ENCODE measurements at places on chromosomes 2 and 18. TPM values are rescaled to one million over a fixed set of nuclear protein-coding genes. Genes with fewer than 3 reads are reported as not detected.
A peak's percentile ranks its signal among the peaks of the same experiment; 100 is the strongest.

GRCh38 chr2:3728104-3729054 is 25.0 kb downstream of the DCDC2C start:
- DNase-seq = no peak

NGEF gene
- total RNA-seq = 0.62 TPM

DNA sequence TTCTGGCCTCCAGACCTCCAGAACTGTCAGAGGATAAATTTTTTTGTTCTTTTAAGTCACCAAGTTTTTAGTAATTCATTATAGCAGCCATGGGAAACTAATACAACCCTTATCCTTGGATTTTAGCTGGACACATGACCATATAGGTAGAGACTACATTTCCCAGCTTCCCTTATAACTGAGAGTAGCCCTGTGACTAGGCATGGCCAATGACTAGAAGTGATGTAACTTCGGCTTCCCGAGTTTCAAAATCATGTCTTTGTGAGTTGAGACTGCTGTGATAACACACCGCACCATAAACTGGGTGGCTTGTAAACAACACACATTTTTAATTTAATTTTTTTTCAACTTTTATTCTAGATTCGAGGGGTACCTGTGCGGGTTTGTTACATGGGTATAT is 134.0 kb upstream of the SERTAD2 start:
- no peak for DNase-seq

GRCh38 chr2:224986477-224986876 is 55.8 kb downstream of the DOCK10 start:
- no peak for DNase-seq

- DNase-seq = no peak
These were observed 215.2 kb upstream of the ATP5MC3 start for GRCh38 chr2:175396696-175397095.

GRCh38 chr2:99624677-99625076 is 134.9 kb upstream of the REV1 start:
- peak; percentile 35 for DNase-seq

GRCh38 chr2:215772634-215773563 is 240.5 kb downstream of the MREG start:
- DNase-seq = no peak

- no peak for DNase-seq
These were observed 20.8 kb upstream of the TMX3 start for GRCh38 chr18:68735483-68736343.

DNA sequence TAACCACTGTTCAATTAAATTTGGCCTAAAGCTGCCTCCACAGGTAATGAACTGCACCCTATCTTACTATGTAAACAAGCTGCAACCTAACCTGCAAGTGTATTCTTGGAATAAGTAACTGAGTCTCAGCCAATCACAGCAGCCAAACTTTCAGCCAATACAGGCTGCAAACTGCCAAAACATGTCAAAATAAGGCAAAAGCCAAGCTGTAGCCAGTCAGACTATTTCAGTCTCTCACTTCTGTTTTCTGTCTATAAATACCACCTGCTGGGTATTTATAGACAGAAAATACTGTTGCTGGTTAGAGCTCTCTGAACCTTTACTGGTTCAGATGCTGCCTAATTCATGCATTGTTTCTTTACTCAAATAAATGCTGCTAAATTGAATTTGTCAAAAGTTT is 14.3 kb downstream of the C2orf76 start:
- peak; percentile 55 for DNase-seq

GRCh38 chr2:4915357-4915756 is 776.8 kb upstream of the SOX11 start:
- DNase-seq = no peak

DNA sequence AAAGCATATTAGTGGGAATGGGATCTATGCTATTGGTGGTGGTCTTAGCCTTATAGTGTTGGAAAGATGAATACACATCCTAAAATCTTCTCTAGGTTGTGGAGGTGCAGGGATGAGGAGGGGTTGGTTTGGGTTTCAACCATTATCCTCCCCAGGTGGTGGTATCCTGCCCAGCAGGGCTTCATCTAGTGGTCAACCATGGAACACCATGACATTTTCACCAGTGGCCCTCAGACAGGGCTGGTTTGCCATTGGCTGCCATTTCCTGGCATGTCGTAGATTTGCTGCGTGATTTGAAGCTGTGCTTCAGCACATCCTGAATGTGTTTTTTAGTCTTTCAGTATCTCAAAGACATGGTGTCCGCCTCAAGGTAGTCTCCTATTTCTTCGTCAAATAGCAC is 391.2 kb upstream of the HNRNPA3 start:
- DNase-seq = no peak

TGOLN2 gene
- total RNA-seq = 82.4 TPM
